Cardiac muscle cell (in vitro differentiated cells and primary cell): ENCODE measurements at places on chromosomes 5 and 9. TPM values are rescaled to one million over a fixed set of nuclear protein-coding genes. Genes with fewer than 3 reads are reported as not detected.

Gene BAAT
- not detected in 2 replicates for total RNA-seq

Gene GKAP1
- total RNA-seq = 8.1 and 11.7 TPM in 2 replicates

Gene HNRNPA0
- 36.9 and 42.6 TPM in 2 replicates for total RNA-seq

Gene TLE1
- total RNA-seq = 3.2 and 3.4 TPM in 2 replicates

Gene CNTFR
- 23.1 and 29.8 TPM in 2 replicates for total RNA-seq

Gene DAB2
- total RNA-seq = 7.5 and 11.4 TPM in 2 replicates

Gene PHF19
- 8.9 and 40.0 TPM in 2 replicates for total RNA-seq

Gene FNBP1
- 24.2 and 37.9 TPM in 2 replicates for total RNA-seq

Gene OR1L8
- total RNA-seq = not detected in 2 replicates

Gene PFN3
- not detected in 2 replicates for total RNA-seq

Gene ZMYND19
- total RNA-seq = 30.6 and 35.3 TPM in 2 replicates

Gene NUTM2G
- 0.33 TPM in 1 of 2 replicates, not detected in the other for total RNA-seq

DNA sequence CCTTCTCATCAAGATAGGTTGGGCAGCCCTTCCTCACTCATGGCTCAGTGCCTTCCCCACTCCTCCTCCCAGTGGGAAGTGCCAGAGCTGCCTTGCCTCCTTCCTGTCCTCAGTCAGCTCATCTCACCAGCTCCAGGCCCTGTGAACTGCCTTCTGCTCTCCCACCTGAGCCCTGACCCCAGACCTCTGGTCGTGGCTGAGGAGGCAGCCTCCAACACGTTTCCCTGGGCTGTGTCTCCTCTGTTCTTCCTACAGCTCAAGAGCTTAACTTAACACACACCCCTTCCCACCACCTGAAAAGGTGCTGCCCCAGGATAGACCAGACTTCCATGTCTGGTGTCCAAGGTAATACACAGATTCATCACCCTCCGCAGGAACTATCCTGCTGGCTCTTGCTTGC lies 21.2 kb downstream of the IL9 start:
- DNase-seq = no peak

DNA sequence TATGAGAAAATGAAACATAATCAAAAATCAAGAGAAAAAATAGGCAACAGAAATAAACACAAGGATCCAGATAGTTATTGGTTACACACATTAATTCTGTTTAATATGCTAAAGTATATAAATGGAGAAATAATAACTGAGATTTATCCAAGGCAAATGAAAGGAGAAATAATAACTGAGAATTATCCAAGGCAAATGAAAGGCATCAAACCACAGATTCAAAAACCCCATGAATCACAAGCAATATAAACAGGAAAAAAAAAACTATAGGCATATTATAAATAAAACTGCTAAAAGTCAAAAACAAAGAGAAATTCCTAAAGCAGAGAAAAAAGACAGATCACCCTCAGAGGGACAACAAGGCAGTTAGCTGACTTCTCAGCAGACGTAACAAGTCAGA lies 10.9 kb downstream of the DUSP1 start:
- no peak for DNase-seq

- DNase-seq = no peak
Measured at GRCh38 chr5:125381290-125381689, 634.9 kb upstream of the ZNF608 start.

DNA sequence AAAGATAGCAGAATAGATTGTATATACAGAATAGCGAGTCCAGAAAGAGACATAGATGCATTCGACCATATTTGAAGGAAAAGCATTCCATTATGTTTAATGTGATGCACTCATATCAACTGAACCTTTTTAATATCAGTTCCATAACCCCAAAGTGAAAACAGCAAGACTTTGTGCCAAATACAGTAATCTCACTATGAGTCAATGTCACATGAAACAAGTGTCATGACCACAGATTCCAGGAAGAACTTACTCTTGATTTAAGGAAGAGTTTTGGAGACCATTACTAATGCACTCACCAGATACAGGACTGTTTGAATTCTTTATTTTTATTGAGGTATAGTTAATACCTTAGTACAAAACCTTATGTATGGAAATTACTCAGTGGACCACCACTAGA lies 220.5 kb downstream of the SH3GL2 start:
- DNase-seq = no peak

- DNase-seq = no peak
Measured at GRCh38 chr5:132501961-132502931, 11.7 kb upstream of the IRF1 start.

GRCh38 chr5:142506756-142507155 lies 179.1 kb downstream of the FGF1 start:
- no peak for DNase-seq

GRCh38 chr5:95035891-95036685 lies 248.8 kb downstream of the MCTP1 start:
- DNase-seq = no peak

GRCh38 chr9:136567651-136568287 lies 21.9 kb upstream of the NOTCH1 start:
- DNase-seq = no peak

- no peak for DNase-seq
Measured at GRCh38 chr9:2725126-2725525, 7.8 kb downstream of the KCNV2 start.

- DNase-seq = no peak
Measured at GRCh38 chr5:24624872-24625271, 19.9 kb downstream of the CDH10 start.

GRCh38 chr5:158349987-158350386 lies 491.0 kb upstream of the CLINT1 start:
- DNase-seq = peak; percentile 30

GRCh38 chr5:69525490-69525889 lies 32.9 kb downstream of the OCLN start:
- DNase-seq = no peak

DNA sequence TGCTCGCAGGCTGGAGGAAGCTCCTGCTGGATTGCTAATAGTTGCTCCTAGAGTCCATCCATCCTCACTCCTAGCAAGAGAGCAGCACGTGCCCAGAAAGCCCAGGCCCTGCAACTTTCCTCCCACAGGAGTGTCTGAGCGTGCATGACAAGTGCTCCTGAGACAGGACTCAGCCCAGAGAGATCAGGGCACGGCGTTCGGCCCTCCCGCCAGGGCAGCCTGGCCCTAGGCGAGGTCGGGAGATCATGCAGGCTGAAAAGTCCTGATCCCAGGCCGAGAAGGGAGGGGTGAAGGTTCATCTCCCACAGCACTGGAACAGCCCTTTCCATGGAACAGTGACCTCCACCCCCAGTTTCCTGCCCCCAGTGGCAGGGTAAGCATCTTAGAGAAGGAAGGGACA lies 94.8 kb downstream of the ROR2 start:
- DNase-seq = no peak

DNA sequence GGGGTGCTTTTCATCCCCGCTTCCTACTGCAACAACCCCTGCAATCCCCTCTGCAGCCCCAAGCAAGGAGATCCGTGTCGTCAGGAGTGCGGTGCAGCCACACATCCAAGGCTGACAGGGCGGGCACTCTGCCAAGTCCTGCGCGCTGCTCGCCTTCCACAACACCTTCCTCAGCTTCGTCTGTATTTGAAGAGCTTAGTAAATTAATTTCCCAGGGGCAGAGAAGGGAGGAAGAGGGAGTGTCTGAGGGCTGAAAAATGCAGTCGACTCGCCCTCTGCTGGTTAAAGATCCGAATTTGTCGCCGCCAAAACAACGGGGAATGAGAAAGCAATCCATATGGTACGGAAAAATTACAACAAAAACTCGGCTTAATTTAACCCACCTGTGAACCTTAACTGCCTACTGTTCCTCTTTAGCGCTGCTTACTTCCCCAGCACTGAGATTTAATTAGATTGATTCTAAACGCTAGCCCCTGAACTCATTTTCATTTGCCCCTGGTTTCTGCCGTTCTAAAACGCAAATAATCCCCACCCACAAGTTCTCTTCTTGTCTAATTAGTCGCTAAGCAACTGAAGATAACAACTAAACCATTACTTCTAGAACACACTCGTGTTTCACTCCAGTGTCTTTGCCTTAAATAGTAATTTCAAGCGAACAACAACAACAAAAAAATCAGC lies 10.9 kb upstream of the PCDHB1 start:
- DNase-seq = peak; percentile 89

DNA sequence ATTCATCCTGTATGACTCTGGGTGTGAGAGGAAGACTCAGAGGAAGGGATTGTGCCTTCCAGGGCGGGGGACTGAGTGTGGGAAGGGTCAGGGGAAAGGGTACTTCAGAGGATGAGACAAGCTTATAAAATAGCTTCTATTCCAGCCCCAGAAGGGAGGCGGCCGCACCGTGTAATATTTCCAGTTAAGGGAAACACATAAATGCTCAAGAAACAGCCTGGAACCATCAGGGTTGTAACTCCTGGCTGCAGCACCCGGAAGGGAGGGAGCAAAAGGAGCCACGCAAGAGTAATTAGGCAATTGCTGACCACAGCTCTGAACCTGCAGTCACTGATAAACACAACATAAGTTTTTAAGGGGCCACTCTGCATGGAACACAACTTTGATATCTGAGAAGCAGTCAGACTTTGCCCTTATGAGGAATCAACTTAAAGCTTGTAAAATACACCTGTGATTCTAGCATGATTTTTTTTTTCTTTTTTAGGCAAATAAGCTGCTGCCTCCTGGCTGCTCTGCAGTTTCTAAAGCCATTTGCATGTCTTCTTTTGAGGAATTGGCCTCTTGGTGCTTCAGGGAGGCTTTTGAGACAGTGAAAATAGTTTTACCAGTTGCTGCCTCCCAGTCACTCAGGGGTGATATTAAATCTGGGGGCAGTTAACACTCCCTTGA lies 382.7 kb downstream of the ENC1 start:
- peak; percentile 92 for DNase-seq

- peak; percentile 32 for DNase-seq
Measured at GRCh38 chr9:137502008-137502911, 43.1 kb upstream of the NSMF start.

DNA sequence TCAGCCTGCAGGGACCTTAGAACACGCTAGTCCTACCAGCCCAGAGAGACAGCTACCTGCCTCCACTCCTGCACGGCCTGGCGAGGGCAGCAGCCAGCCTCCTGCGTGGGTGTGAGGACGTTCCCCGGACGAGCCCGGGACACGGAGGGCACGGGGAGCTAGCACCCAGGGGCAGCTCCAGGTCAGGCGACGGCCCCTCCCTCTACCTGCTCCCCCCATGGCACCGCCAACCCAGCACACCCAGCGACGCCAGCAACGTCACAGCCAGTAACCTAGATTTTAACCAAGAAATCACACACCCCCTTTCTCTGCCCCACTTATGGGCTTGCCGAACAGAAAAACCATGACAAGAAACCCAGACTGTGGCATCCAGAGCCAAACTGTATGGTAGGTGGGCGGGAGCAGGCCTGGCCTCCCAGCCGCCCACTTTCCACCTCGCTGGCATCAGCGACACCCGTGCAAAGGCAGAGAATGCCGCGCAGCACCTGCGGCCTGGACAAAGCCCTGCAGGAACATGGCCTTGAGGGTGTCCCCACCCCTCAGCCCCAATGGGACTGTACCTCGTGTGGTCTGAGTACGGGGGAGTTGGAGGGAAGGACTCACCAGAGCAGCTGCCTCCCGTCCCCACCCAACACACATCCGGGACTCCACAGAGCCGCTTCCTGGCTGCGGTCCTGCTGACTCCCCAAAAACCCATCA lies 47.9 kb downstream of the NACC2 start:
- no peak for DNase-seq

DNA sequence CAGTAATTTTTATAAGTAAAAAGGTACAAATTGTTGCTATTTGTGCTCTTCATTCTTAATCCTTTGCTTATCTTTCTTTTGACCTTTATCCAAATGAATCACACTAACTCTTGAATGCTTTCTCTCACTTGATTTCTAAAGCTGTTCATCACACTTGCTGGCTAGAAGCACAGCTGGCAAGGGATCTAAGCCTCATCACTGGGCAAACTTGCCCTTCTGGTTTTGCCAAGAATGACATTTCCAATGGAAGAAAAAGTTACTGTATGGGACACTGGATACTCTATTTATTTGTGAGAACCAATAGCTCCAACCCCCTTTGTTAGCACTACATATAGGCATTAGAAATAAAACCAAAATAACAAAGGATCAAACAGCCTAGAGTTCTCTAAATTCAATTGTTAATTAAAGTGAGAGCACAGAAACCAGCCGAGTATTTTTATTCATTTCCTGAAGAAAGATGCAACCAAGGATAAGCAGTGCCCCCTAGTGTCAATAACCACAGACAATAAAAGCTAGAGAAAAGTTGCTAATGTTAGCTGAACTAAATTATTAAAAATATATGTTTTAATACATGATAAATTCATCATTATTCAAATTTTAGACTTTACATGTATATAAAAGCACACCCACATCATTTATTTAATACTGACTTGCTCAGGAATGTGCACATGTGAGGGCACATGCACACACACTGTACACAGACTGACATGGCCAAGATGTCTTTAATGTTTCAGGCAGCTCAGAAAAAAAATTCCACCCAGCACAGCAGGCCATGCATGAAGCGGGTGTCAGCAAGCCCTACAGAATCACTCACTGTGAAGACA lies 59.8 kb upstream of the POU5F2 start:
- peak; percentile 69 for DNase-seq

- DNase-seq = no peak
Measured at GRCh38 chr5:68177676-68178075, 37.9 kb upstream of the PIK3R1 start.

DNA sequence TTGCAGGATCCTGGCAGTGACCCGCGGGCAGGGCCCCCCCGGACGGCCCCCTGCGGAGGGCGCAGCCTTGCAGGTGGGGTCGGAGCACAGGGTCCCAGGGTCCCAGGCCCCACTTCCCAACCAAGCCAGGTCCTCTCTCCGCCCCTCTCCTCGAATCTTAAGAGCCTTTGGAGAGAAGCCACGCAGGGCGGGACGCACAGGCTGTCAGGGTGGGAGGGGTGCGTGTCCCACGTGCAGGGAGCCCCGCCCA lies 18.4 kb upstream of the EGFL7 start:
- peak; percentile 80 for DNase-seq

DNA sequence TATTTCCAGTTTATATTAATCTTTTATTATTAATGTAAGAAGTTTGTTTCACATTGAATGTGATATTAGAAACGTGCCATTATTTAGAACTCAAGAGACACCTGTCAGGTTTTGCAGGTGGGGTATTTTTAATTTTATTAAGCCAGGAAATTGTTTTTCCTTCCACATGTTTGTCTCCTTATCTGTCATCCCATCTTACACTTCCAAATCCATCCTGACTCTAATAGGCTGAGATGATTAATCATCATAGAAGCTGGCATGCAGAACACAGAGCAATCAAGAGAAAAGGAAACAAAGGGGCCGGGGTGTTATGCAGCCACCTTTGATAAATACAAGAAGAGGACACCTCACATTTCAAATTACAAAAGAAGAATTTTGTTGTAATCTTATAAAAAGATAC lies 506.5 kb downstream of the ISL1 start:
- DNase-seq = no peak

- DNase-seq = no peak
Measured at GRCh38 chr5:120098902-120099535, 365.1 kb upstream of the PRR16 start.

DNA sequence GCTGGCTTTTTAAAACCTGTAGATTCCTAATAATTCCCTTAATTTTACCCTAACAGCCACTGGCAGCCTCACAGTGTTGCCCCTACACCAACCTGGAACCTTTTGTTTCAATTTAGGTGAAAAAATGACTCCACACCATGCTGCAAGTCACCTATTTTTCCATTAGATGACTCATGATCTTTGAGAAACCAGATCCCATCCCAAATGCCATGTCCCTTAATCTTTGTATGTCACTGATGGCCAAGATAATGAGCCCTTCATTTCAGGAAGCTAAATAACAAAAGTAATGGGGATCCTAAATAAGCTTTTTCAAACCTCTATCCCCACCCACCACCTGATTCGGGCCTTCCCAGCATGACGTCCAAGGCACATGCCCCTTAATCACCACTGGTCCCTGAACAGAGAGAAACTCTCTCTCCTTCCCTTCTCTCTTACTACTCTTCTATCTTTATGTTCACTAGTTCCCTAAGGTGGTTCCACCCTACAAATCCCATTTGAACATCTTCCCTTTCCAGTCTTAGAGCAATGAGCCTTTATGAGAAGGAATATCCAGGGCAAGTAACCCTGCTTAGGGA lies 33.6 kb downstream of the ZNF608 start:
- no peak for DNase-seq
